ENCODE measurements at places on chromosomes 13 and 19. TPM values are rescaled to one million over a fixed set of nuclear protein-coding genes. Genes with fewer than 3 reads are reported as not detected.

GRCh38 chr13:83825676-83826075 lies 56.6 kb downstream of the SLITRK1 start:
- DNase-seq, result no peak

DNA sequence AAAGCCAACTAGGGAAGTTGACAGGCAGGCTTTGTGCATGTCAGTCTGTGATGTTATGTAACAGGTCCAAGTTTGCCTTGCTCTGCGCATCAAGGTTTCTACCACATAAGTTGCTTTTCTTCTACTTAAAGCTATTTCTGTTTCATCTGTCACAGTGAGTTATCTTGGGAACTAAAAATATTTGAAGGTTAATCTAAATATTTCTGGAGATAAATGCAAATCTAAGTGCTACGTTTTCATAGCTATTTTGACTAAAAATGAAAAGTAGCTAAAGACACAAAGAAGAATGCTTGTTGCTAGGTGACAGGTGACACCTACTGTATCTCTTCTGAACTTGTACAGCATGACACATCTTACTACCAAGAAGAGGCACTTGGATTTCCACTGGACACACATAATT lies 135.6 kb downstream of the KLF12 start:
- DNase-seq, result no peak

DNA sequence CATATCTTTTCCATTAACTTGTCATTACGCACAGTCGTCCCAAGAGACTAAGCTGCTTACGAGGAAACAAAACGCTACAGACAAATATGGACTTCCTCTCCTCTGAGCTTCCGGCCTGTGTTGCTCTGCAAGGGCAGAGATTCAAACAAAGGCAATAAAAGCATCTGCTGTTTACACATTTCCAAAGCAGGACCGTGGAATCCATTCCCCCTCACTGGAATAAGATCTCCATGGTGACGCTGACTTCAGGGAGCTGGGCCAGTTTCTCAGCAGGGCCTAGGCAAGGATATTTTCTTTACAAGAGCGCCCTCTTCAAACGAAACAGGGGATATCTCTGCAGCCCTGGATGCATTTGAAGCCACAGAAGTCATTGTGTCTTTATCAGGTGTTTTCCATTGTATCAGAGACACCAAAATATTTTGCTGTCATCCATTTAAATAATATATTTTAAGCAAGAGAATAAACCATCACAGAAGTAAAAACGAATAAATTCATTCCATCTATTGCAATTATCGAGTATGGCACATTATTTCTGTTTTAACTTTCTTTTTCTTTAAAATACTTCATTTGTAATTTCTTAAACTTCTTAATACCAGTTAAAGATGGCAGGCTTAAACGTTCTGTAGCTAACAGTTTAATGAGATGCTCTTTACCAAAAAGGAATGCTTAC lies 177.5 kb downstream of the DCLK1 start:
- DNase-seq, result peak; percentile 60

GRCh38 chr19:35936738-35937268 lies 629 bp downstream of the LRFN3 start:
- DNase-seq, result no peak

Gene TRPC4
- 3.0 TPM for total RNA-seq

All from heart right ventricle (tissue), 16 donors.